ENCODE measurements at places on chromosomes 12 and 14. TPM values are rescaled to one million over a fixed set of nuclear protein-coding genes. Genes with fewer than 3 reads are reported as not detected.

DNA sequence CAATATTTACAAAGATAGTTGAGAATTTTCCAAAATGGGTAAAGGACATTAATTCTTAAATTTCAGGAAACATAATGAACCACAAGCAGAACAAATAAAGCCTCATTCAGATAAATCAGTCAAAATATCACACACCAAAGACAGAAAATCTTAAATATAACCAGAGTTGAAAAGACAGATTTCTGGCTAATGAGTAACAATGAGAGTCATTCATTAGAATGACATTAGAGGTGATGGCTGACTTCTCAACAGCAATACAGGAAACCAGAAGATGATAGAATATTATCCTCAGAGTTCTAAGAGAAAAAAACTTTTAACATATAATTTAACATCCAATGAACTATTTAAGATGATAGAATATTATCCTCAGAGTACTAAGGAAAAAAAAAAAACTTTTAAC, 124.2 kb downstream of the DENND5B start:
- DNase-seq: no peak

- DNase-seq: no peak
These were observed 11.3 kb downstream of the SOCS2 start for GRCh38 chr12:93583627-93584392.

GRCh38 chr12:108432423-108433121, 82.5 kb upstream of the FICD start:
- DNase-seq: no peak

DNA sequence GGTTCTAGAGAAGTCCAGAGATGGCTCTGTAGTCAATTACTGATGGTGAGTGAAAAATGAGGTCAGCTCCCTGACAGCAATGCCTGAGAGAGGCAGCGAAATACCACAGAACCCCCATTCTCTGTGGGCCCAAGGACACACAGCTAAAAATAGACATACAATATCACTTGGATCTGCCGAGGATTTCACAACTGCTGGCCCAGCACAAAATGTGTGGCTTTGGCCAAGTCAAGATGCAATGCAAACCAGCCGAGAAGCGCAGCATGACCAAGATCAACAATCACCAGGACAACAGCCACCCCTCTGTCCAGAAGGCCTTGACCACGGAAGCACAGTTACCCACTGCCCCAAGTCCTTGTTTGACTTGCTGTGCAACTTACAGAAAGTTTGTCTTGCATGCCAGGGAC, 52.2 kb downstream of the CKAP4 start:
- no peak for DNase-seq

DNA sequence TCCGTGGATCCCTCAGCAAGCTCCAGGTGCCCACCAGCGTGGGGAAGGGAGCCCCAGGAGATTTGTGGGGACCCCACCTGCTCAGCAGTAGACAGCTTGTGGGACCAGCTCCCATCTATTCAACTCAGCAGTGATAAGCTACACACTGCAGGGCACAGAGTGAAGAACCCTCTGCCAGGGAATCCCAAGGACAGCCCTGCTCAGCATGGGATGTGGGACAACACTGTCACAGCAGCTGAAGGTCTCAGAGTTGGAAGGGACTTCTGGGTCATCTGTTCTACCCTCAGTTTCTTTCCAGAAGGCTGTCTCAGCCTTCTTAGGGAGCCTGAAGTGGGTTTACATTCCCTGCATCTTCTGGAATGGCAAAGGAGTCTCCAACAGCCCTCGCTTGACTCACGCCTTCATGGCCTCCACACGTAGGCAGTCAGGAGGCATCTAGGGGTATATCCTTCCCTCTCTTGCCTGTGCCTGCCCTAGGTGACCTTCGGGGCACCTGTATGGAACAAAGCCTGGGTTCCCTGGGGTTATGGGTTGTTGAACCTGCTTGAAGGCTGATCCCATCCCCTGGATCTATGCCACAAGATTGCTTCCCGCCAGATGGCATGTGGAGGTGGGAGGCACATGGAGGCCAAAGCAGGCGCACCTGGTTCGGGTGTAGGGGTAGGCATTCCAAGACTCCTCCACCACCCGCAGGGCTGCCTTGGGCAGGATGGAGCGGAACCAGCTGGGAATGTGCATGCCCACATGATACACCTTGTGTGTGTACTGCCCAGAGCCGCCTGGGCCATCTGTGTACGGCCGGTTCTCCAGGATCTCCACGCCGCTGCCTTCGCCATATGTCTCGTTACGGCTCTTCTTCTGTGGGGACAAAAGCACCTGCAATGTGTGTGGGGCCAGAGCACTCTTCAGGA, 33.0 kb downstream of the ARL6IP4 start:
- no peak for DNase-seq

DNA sequence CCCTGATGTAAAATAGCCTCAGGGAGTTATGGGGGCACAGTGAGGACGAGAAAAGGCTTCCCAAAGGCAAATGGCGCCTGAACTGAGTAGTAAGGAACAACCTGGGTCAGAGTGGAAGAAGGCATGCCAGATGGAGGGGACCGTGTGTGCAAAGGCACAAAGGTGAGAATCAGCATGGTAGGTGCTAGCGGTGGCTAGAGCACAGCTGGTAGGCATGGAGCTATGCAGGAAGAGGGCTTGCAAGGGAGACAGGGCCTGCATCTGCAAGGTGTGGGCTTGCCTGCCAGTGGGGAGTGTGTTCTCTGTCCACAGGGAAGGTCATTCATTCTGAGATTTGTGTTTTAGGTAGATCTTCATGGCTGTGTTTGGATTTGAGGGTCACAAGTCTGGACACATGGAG, 18.5 kb upstream of the HSP90AA1 start:
- no peak for DNase-seq

DNA sequence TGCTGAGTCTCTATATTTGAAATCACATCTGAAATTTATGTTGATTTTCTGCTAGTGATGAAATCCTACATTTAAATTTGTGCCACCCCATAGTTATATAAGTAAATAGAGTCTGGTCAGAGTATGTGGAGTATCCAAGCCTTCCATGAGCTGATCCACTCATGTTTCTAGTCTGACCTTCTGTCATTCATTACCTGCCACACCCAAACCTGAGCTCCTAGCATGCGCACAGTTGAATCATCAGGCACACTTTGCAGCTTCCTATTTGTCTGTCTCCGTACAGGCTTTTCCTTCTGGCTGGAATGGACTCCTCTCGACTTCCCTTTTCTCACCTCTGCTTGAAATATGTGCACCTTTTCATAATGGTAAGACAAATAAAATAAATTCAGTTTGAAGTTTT, 45.3 kb upstream of the LRIG3 start:
- no peak for DNase-seq

DNA sequence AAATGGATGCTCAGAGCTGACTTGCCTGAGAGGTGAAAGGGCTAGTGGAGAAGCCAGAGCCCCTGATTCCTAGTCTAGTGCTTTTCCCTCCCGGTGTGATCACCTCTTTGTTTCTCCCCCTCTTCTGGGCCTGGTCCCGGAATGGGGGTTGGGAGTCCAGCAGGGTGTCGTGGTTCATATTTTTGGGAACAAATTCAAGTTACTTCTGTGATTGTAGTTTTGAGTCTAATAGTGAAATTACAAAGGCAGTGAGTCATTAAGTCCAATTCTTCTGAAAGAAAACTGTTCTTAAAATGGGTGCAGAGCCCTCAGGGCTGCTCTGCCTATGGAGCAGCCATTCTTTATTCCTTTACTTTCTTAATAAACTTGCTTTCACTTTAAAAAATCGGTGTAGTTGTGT, 7.6 kb downstream of the SUSD6 start:
- no peak for DNase-seq

DNA sequence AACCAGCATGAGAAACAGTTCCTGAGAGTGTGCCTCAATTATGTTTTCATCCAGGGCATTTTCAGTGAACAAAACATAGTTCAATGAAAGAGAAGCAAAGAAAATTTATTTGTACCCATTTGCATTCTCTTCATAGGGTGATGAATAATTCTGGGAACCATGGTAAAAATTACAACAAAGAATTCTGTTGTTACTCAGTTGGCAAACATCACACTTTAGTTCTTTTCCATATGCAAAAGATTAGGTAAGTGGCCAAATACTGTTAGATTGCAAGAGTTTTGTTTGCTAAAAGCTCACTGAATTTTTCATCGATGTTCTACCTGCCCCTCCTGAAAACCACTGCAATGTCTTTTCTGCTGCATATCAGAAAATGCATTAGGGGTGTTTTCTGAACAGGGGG, 132.4 kb upstream of the RGS6 start:
- no peak for DNase-seq

DNA sequence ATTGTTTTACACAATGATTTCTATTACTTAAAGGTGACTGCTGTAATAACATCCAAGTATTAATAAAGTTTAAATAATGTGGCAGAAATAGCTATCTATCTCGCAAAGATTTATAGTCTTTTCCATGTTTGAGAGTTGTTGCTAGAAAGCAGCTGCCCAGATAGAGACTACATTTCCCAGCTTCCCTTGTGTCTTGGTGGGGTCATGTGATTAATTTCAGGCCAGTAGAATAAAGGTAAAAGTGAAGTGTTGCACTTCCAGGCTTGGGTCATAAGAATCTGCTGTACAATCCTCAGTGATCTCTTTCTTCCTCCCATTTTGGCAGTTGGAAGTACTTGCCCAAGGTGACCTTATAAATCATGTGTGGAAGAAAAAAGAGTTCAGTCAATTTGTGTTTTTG, 449.7 kb upstream of the USP15 start:
- no peak for DNase-seq

GRCh38 chr14:45194964-45195363, 58.0 kb downstream of the MIS18BP1 start:
- DNase-seq: no peak

GRCh38 chr14:96582411-96582961, 80.3 kb downstream of the PAPOLA start:
- DNase-seq: no peak

- no peak for DNase-seq
These were observed 5.6 kb upstream of the GOLGA3 start for GRCh38 chr12:132834181-132834711.

DNA sequence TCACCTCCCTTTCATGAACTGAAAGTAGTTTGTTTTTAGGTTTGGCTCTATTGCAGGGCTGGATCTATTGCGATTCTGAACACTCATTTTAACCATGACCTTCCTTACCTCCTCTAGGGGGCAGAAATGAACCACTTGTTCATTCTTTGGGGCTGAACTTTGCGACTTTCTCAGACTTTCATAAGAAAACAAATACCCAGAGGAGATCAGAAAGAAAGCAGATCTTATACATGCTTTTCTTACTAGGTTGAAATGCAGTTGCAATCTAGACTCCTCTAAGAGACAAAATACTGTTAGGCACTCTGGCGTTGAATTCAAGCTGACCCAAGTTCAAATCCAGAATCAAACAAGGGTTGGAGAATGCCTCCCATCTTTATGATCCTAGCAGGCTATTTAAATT, 32.6 kb upstream of the PLEKHG3 start:
- DNase-seq: peak; percentile 52

DNA sequence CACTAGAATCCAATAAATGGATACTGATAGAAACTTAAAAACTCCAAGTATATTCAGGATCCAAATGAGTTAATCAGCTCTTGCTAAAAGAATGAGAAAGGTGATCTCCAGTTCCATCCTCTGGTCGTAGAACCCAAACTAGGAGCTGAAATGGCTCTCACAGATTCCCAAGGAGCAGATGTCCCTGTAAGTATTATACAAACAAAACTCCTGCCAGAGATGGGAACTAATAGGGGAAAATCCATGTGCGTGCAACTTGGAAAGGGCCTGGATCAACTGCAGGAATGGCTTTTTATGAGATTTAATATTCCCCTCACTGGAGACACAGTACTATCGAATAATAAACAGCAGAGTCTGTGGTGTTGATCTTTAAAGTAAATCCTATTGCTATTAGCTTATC, 309.2 kb upstream of the TBX3 start:
- DNase-seq: no peak

- DNase-seq: no peak
These were observed 245.8 kb downstream of the C12orf75 start for GRCh38 chr12:105576261-105576660.

- no peak for DNase-seq
These were observed 21.6 kb upstream of the TESC start for GRCh38 chr12:117120787-117121186.

The CCDC175 gene
- not detected for total RNA-seq

The TAS2R31 gene
- 1.5 TPM for total RNA-seq

The ATL1 gene
- total RNA-seq: 2.3 TPM

The C14orf180 gene
- total RNA-seq: not detected

The LBHD2 gene
- total RNA-seq: 0.82 TPM

The APEX1 gene
- 43.8 TPM for total RNA-seq

The FAM222A gene
- 7.8 TPM for total RNA-seq

The OASL gene
- total RNA-seq: not detected

The SERPINA6 gene
- total RNA-seq: not detected

The CCDC197 gene
- total RNA-seq: not detected
